WTC11 (cell line): ENCODE measurements at places on chromosomes 2 and 18. TPM values are rescaled to one million over a fixed set of nuclear protein-coding genes. Genes with fewer than 3 reads are reported as not detected.
A peak's percentile ranks its signal among the peaks of the same experiment; 100 is the strongest.

DNA sequence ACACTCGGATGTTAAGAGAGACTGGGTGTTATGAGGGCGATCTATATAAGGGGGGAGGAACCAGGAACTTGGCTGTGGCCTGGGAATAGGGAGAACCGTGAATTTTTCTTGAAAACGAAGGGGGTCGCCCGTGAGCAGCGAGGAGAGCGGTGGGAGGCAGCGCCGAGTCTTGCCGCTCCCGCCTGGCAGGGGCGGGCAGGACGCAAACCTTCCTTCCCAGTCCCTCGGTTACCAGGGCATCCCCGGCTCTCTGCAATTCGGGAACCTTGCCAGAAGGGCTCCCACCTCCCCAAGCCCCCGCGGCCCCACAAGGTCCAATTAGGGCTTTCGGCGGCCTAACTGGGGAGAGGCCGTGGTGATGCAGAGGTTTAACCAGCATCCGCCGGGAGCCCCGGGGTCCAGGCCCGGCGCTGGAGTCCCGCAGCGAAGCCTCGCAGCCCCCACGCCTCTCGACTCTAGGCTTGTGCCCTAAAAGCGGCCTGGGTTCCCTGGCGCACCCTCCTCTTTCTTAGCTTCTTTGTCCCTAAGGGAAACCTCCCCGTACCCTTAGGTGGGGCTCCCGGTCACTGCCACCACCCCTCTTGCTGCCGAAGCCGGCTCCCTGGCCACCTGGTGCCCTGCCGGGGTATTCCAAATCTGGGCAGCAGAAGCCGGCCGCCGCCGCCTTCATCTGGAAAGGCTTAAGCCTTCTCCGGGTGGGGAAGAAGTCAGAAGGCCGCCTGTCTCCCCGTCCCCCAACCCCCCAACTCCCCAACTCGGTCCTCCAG, 680 bp upstream of the FHOD3 start:
- peaks cover 5% of the 10 kb centered on the region for H3K4me1 ChIP-seq
- peak; percentile 85 for DNase-seq
- no peak overlapping the region for H3K27ac ChIP-seq
- H3K4me3 ChIP-seq, result no peak overlapping the region

DNA sequence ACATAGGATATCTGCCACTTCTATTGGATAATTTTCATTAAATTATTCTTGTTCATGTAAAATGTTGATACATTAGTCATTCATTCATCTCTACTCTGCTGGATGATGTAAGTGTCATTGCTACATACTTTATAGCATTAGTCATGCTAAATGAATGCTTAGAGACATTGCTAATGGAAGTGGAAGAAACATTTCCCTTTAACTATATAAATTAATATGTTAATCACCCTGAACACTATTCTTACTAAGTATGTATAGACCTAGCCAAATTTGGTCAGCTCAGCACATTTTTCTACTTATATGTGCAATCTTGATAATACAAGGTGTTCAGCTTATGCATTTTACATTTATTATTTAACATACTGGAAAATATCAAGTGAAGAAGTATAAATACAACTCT, 160.2 kb downstream of the DPP4 start:
- no peaks in the 10 kb centered on the region for H3K4me1 ChIP-seq
- no peak overlapping the region for H3K27ac ChIP-seq
- no peaks in the 10 kb centered on the region for H3K36me3 ChIP-seq
- no peak overlapping the region for H3K4me3 ChIP-seq
- no peaks in the 10 kb centered on the region; the same call in 1 of the 2 replicates for H3K27me3 ChIP-seq
- DNase-seq, result no peak

DNA sequence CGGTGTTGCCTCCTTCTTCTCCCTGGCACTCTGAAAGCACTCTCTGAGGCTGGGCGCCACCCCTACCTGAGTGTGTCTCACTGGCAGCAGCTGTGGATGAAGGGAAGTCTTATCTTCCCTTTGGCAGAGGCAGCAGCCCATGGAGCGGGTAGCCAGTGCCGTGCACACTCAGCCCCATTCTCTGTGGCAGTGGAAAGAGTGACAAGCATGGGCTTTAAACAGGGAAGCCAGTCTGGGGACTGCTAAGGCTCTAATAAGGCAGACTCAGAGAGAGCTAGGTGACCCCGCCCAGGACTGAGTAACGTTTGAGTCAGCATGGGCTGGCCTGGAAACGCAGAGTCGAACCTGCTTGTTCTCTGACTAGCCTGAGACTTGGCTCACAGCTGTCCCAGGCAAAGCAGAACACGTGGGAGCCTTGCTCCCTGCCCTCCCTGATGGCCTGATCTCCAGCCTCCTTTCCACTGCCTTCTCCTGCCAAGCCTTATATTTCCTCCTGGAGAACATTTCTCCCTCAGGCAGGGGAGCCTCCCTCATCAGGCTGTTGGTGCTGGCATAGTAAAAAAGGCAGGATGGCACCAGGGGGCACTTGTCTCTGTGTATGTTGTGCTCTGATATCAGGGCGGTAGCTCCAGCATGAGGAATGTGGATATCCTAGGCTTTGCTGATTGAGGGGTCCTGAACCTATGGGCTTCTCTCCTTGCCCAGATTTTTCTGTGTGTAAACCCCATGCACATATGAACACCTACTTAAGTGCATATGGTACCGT, 93.9 kb upstream of the LGALSL start:
- peaks cover 35% of the 10 kb centered on the region for H3K4me1 ChIP-seq
- H3K27ac ChIP-seq, result no peak overlapping the region
- H3K27me3 ChIP-seq, result no peaks in the 10 kb centered on the region; the same call in none of the 2 replicates

DNA sequence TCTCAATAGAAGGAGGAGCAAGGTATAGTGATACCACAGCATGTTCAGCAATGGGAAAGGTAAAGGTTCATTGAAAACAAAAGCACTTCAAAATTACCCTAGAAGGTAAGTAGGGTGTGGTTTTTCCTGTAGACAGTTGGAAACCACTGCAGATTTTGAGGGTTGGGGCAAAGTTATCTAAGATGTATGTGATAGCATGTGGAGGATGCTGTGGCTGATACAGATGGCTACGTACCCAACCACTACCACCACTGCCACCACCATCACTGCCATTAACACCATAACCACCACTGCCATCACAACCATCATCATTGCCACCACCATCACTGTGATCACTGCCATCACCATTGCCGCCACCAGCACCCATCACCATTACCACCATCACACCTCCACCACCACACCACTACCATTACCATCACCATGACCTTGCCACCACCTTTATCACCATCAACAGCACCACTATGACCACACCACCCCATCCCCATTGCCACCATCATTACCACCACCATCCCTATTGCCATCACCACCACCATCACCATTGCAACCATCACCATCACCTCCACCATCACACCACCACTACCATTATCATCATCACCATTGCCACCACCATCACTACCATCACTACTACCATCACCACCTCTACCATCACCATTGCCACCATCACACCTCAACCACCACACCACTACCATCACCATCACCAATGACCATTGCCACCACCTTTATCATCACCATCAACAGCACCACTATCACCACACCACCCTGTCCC, 3.7 kb downstream of the TMSB10 start:
- peaks cover 24% of the 10 kb centered on the region for H3K4me1 ChIP-seq
- H3K36me3 ChIP-seq, result peaks cover 16% of the 10 kb centered on the region
- H3K4me3 ChIP-seq, result no peak overlapping the region
- H3K27ac ChIP-seq, result no peak overlapping the region
- DNase-seq, result no peak

GALNT13 gene
- 8.5 to 9.9 TPM (median 8.8 TPM) in 3 replicates for total RNA-seq

CD8B2 gene
- total RNA-seq, result 0.09 TPM in 1 of 3 replicates, not detected in the others

NEU4 gene
- 2.2 to 4.1 TPM (median 3.0 TPM) in 3 replicates for total RNA-seq
